Vagina (tissue), 2 donors: ENCODE measurements at places on chromosomes 2 and 18.

DNA sequence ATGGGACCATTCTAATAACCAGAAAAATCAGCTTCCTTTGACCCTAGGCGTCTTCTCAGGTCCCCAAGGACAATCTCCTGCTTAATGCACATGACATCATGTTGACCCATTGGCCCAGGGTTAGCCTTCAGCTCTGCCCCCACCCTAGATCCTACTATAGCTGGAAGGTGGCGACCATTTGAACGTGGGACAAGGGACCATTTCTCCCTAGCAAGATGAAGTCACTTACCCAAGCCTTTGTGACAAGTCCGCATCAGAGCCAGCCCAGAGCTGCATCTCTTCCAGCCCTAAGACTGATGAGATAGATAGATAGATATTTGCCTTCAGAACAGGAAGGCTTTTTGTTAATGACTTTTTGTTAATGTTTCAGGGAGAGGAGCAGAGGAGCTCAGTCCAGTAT, 28.2 kb upstream of the TAF1B start:
- DNase-seq: no peak

- no peak for DNase-seq
These were observed 147.8 kb upstream of the TWIST2 start for GRCh38 chr2:238700117-238700457.

DNA sequence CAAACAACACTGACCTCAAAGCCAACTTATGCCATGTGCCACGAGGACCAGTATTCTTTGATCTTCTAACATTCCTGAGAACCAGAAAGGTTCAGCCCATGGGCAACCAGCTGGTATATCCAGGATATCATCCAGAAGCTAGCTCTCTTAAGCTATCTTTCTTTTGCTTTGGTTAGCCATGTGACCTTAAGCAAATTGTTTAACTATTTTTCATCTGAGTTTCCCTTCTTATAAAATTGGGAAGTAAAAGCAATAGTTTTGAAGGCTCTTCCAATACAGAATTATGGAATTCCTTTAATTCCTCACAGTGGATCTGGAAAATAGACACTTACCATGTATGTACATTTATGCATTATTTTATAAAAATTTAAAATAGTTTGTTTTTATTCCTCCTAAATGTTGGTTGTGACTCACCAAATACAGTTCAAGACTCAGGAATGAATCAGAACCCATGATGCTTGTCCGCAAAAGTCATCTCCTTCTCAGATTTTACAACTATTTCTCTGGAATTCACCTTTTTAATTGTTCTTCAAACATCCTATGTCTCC, 435.7 kb downstream of the ZEB2 start:
- DNase-seq: no peak

- DNase-seq: no peak
These were observed 35.4 kb downstream of the DGKD start for GRCh38 chr2:233389601-233390125.

DNA sequence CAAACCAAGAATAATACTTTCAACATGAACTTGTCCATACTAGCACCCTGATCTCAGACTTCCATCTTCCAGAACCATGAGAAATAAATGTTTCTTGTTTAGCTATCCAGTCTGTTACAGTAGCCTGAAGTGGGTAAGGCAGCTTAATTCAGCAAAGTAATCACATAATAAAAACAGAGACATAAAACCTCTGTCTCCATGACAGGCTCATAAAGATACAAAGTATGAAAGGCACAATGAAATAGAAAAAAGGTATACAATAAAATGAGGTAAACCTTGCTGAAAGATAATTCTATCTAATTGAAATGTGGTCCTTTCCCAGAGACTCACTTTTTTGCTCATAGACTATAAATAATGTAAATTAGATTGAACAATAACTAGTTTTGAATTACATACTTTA, 46.7 kb upstream of the WDR75 start:
- DNase-seq: no peak

DNA sequence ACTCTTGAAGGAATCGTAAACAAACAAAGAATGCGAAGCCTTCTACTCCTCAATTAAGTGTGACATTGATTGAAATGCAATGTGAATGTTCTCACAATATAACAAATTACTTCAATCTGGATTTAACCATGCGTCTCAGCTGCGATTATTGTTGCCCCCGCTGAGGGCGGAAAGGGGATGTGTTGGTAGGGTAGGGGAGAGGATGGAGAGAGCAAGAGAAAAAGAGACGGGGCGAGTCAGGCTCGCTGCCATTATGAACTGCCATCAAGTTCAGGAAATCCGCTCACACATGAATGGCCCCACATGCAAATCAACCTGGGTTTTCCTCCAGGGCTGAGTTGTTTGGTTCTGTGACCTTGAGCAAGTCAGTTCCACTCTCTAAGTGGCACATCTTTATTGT, 129.8 kb downstream of the PXDN start:
- no peak for DNase-seq

GRCh38 chr18:22848615-22849014, 84.5 kb upstream of the RBBP8 start:
- DNase-seq: no peak

- DNase-seq: no peak
These were observed 100.8 kb upstream of the CNGA3 start for GRCh38 chr2:98245491-98245890.

DNA sequence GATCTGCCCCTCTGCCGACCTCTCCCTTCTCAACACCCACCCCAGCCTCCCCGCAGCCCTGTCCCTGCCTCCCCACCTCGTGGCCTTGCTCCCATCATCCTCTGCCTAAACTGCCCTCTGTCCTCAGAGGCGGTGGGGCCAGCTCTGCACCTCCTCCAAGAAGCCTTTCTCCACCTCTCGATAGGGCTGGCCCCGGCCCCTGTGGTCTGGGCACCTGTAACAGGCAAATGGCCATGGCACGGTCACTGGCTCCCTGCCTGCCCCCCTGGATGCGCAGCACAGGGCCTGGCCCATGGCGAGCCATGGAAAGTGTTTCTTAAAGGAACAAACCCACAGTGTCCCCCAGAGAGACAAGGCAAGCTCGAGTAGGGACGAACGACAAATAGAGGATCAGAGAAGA, 42.0 kb downstream of the MYO7B start:
- DNase-seq: peak; percentile 77

DNA sequence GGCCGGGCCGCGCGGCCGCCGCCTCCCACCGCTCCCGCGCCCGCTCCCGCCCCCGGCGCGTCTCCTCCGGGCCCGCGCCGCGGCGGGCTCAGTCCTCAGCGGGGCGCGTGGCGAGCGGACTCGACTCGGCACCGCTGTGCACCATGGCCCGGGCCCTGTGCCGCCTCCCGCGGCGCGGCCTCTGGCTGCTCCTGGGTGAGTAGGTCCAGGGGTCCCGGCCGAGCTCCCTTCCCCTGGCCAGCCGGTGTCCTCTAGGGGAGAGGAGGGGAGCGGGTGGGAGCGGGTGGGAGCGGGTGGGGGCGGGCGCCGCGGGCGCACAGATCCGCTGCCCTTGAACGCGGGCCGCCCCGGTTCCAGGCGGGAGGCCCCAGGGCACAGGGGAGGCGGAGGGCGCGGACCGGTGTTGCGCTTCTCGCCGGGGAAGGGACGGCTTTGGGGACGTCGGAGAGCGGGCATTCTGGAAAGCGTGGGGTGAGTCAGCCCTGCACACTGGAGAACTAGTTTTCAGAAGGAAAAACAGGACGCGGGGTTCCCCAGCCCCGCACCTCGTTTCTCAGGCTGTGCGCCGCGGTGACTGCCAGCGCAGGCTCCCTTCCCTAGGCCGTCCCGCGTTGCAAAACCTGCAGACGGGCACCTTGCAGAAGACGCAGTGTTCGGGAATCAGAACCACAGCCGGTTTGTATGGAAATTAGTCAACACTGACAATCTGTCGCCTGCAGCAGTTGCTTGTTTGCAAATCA, at the start of gene RAMP1:
TSS of gene RAMP1 (plus strand) at position 91 of the 740 bp plus-strand sequence. CDS start at position 144, 53 bp downstream.
- no peak for DNase-seq

DNA sequence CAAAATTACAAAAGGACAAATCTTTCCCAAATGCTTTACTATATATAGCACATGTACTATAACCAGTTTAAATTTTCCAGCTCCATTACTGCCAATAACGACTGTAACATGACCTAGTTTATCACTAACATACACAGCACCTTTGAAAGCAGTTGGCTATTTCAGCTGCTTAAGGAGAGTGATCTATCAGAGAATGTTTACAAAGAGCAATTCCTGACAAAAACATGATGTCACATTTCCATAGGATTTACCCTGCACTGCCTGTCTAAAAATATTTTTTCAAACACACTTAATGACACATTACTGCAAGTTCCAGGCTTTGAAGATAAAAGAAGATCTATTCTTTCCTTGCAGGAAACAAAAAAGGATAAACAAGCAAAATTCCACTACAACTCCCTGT, 40.6 kb downstream of the ZNF516 start:
- no peak for DNase-seq

GRCh38 chr2:66024391-66024790, 410.5 kb upstream of the MEIS1 start:
- DNase-seq: no peak

DNA sequence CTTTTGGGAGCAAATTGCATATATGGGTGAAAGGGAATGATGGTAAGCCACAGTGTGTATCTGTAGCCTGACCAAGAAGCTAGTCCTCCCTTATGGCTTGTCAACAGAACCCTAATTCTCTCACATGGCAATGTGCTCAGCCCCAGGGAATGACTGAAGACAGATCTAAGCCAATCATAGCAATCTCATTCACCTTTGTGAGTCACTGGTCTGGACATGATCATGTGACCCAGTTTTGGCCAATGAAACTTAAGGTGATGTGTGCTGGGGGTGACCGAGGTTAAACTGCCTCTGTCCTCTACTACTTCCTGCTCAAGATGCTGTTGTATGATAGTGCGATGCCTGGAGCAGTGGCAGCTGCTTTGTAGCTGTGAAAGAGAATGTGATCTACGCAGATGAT, 491.2 kb upstream of the HS6ST1 start:
- no peak for DNase-seq

DNA sequence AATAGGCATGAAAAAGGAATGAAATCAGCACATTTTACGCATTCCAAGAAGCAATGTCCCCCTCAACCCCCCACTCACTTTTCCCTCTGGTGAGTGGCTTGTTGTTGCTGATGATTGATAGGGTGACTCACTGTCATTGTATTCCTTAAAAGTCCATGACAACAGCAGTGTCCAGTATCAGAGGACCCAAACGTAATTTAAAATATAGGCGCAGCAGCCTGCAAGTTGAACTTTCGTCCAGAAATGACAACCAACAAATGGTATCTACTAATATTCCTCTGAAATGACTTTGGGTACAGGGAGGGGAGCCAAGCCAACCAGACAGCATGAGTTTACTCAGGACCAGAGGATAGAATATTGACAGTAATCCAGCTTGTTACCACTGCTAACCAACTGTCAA, 182.9 kb upstream of the SIX3 start:
- no peak for DNase-seq
